ENCODE measurements at places on chromosomes 3 and 15. TPM values are rescaled to one million over a fixed set of nuclear protein-coding genes. Genes with fewer than 3 reads are reported as not detected.

The GOLGA6L4 gene
- 5.1 TPM for total RNA-seq

The HYKK gene
- 3.4 TPM for total RNA-seq

The ERICH6 gene
- 0.83 TPM for total RNA-seq

The PTX3 gene
- total RNA-seq: 51.8 TPM

The PLIN1 gene
- 0.70 TPM for total RNA-seq

The RBPMS2 gene
- total RNA-seq: 4.8 TPM

The SECISBP2L gene
- total RNA-seq: 47.7 TPM

The BUB1B gene
- total RNA-seq: 8.0 TPM

The CCDC80 gene
- 1,947 TPM for total RNA-seq

The ZNF106 gene
- total RNA-seq: 59.6 TPM

The CTXND1 gene
- 0.24 TPM for total RNA-seq

The GATA2 gene
- 0.91 TPM for total RNA-seq

The WDR72 gene
- 0.26 TPM for total RNA-seq

The CCDC191 gene
- 4.3 TPM for total RNA-seq

The MEGF11 gene
- total RNA-seq: not detected

The WNT7A gene
- not detected for total RNA-seq

The LSAMP gene
- total RNA-seq: 4.4 TPM

The PLA2G4E gene
- total RNA-seq: not detected

The TATDN2 gene
- 33.8 TPM for total RNA-seq

The CLSTN2 gene
- total RNA-seq: 143 TPM

The ATP13A5 gene
- total RNA-seq: not detected

The P2RY13 gene
- not detected for total RNA-seq

The PIGZ gene
- total RNA-seq: 7.9 TPM

The HMG20A gene
- total RNA-seq: 55.8 TPM

The GOLGA8A gene
- total RNA-seq: 121 TPM

The ITGB5 gene
- 419 TPM for total RNA-seq

The ZNF502 gene
- not detected for total RNA-seq

The TMIE gene
- not detected for total RNA-seq

The ISG20 gene
- 8.4 TPM for total RNA-seq

The CIB1 gene
- total RNA-seq: 33.8 TPM

The MAP6D1 gene
- total RNA-seq: 4.2 TPM

The GCNT3 gene
- 0.76 TPM for total RNA-seq

The P3H2 gene
- total RNA-seq: 132 TPM

The ROPN1 gene
- total RNA-seq: not detected

The PEX5L gene
- not detected for total RNA-seq
